ENCODE measurements at places on chromosomes 4 and X.

DNA sequence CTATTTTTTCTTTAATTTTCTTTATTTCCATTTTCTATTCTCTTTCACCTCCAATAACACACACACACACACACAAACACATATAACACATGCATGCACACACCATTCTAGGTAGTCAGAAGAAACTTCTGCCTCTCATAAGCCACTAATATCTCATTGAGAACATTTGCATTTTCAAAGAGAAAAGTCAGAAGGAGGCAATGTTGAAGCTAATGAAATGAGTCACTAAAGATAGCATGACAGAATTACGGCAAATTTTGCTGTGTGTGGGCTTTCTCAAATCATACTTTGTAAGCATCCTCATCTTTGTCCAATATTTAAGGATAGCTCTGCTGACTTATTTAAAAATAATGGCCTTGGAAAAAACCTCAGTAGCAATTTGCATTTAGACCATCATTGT is 291.3 kb downstream of the GUCY2F start:
- no peak for DNase-seq

- no peak for DNase-seq
These were observed 184.7 kb downstream of the TMA16 start for GRCh38 chr4:163679189-163679588.

- no peak for DNase-seq
These were observed 52.7 kb downstream of the COX7B2 start for GRCh38 chr4:46856333-46856732.

DNA sequence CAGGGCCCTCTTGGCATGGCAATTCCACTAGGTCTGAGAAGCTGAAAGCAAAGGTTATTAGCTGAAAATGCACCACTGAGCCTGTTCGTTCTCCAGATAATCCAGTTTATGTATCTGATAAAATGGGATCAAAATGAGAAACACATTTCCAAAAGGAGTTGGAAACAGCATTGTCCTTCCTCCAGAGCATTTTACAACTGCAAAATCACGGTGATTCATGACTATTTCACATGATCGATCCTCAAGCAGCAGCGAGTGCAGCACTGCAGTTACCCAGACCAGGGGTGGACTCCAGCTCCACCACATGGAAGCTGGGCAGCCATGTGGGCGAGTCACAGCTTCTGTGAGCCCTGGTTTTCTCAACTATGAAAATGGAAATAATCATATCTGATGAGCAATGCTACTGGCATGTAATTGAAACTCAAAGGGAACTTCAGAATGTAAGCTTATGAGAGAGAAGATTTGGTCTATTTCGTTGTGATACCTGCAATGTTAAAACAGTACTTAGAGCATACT is 78.7 kb upstream of the MSX1 start:
- DNase-seq = no peak

- DNase-seq = no peak
These were observed 93.6 kb downstream of the LNX1 start for GRCh38 chr4:53497487-53498244.

GRCh38 chr4:38894322-38894982 is 26.8 kb downstream of the FAM114A1 start:
- DNase-seq = no peak

GRCh38 chrX:6149060-6149872 is 79.4 kb downstream of the NLGN4X start:
- DNase-seq = no peak

DNA sequence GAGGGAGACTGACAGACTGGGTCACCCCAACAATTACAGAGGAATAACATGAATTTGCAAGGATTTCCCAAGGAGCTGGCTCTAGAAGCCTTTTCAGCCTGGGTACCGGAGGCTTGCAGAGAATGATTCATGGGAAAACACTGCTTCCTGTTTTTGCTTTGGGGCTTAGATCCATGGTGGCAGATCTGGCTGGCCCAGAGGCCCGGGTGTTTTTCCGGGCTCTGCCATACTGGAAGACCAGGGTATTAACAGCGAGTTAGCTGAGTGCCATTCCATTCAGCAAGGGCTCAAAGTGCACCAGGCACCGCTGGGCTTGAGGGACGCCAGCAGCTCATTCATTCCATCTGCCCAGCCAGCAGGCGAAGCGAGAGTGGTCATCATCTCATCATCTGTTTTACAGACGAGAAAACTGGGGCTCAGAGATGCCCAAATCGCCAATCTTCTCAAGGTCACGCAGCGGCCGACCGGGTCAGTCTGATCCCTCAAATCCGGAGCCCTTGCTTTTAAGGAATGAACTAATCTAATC is 1.3 kb downstream of the WDR1 start:
- no peak for DNase-seq

GRCh38 chr4:24808955-24809354 is 13.6 kb downstream of the SOD3 start:
- DNase-seq = no peak

DNA sequence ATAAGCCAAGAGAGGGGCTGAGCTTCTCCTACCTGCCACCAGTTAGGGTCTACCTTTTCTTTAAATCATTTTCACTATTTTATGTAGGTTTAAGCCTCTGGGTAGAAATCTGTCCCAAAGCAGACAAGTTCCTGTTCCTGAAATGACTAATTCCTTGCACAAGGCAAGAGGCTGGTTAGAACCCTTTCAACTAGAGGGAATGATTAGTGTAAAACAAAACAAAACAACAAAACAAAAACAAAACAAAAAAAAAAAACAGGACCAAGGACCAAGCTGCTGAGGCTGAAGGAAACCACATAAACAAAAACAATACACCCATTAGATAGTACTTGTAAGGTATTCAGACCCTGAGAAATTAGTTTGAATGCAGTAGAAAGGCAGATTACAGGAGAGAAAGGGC is 62.7 kb downstream of the MAML3 start:
- DNase-seq = no peak

GRCh38 chr4:26279446-26279845 is 41.4 kb upstream of the RBPJ start:
- DNase-seq = no peak

GRCh38 chr4:165982934-165983333 is 109.9 kb downstream of the TLL1 start:
- no peak for DNase-seq

GRCh38 chr4:183057255-183057654 is 41.8 kb upstream of the WWC2 start:
- no peak for DNase-seq

GRCh38 chrX:153499876-153500275 is 5.1 kb downstream of the BGN start:
- DNase-seq = no peak

- DNase-seq = no peak
These were observed 120.4 kb upstream of the EOLA2 start for GRCh38 chrX:150058728-150059127.

- no peak for DNase-seq
These were observed 33.2 kb downstream of the PPARGC1A start for GRCh38 chr4:23856630-23857029.

- no peak for DNase-seq
These were observed 180.2 kb downstream of the PALLD start for GRCh38 chr4:168677063-168677462.

DNA sequence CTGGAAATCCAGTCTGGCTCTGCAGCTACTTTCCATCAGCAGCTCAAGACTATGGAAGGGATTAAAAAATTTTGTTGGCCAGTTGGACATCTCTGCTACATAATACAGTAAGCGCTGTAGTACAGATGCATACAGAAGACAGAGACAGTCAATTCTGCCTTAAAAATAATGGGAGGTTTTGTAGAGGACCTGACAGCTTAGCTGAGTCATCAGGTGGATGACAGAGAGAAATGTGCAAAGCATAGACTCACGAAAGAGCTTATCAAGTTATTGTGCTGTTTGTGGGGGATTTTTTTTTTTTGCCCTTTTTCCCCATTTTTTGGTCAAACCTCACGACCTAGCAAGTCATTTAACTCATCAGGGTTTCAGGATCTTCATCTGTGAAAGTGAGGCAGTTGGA is 149.0 kb upstream of the SCML1 start:
- DNase-seq = no peak

DNA sequence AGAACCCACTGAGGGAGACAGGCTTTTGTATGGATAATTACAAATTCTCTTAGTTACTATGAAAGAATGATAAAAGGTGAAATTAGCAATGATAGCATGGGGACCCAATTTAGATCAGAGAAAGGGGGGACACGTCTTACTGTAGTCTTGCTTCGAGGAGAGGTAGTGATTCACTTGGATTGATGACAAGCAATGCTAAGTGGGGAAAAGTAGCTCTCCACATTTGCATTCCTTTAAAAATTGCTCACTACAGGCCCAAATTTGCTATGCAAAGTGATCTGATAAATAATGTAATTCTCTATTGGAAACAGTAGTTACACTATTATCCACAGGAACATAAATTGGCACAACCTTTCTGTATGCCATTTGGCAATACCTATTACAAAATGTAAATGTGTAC is 42.5 kb upstream of the MAP3K15 start:
- DNase-seq = no peak

- DNase-seq = no peak
These were observed 99.3 kb upstream of the ARMCX2 start for GRCh38 chrX:101759000-101759399.

DNA sequence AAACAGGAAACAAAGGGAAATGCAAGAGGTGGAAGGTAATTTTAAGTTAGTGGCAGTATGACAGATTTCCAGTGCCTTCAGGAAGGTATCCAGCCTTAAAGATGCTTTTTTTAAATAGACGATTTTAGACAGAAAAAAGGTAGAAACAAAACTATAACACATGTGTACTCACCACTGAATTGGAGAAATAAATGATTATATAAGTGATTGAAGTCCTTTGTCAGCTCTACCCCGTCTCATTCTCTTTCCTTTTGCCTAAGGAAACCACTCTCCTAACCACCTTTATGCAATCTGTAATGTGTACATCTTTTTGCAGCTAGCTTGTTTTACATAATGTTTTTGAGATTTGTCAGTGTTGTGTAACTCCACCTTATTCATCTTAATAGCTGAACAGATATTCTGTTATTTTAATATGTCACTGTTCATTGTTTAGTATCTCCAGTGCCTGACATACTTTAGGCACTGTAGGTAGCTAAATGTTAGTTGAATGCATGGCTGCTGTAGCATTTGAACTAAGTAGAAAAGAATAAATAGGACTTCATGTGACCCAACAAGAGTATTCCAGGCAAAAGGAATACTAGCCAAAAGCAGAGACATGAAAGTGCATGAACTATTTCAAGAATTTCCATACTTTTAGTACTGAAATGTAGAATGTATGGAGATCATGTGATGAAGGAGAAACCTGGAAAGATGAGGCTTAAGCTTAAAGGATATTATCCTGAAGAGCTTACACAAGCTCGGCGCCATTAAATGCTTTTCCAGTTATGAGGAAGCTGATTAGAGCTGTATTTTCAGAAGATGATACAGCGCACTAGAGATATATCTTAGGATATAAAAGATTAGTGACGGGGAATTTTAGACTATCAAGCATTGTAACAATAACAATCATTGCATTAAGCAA is 865 bp downstream of the FAM200B start:
- no peak for DNase-seq

DNA sequence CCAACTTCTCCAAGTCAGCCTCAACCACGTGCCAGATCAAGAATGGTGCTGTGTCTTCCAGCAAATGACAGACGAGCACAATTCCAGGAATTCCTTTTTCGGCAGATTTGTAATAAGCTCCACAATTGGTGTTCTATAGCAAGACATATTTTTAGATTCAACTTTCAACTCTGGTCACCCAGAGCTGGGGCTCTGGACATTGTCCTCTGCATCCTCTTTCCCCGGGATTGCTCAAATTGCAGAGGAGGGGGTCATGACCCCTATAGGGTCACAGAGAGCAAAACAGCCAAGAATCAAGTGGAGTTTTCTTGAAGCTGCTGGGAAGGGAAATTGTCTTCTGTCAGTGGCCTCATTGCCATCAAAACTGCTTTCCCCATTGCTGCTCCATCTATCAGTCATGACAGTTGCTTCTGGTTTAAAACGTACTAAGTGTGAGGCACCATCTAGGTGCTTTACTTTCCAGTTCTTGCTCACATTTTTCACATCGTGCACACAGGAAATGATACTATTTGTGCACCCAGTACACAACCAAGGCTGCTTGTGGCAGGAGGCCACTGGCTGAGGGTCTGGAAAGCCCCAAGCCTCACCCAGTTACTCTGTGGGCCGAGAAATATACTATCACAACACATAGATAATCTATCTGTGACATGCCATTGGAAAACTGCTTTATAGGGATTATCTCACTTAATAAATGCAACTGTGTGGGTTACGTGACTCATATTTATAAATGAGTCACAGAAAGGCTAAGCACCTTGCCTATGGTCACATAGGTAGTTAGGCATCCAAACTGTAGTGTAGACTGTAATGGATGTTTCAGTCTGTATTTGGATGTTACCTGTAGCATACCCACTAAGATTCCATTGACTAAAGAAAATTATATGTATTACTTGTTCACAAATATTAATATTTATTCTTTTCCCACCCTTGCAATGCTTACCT is 91.7 kb upstream of the PHOX2B start:
- DNase-seq = no peak

GRCh38 chrX:110086916-110087484 is 84.1 kb downstream of the TMEM164 start:
- no peak for DNase-seq

DNA sequence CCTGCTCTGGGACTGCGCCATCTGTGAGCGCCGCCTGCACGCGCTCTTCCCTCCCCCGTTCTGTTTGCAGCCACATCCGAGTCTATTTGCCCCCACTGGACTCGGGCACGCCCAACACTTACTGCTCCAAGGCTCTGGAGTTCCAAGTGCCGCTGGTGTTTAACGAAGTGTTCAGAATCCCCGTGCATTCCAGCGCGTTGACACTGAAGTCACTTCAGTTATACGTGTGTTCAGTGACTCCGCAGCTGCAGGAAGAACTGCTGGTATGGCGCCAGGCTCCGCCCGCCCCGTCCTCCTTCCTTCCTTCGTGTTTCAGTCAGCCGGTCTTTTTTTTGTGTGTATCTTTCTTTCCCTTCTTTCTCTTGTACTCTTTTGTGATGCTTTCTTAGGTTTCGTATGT is 30.7 kb upstream of the CLCN4 start:
- DNase-seq = no peak

- no peak for DNase-seq
These were observed at the start of gene DCAF12L2 for GRCh38 chrX:126165721-126166461. TSS of gene DCAF12L2 (minus strand) at chrX:126166289. CDS start at chrX:126165924, 365 bp downstream.

GRCh38 chr4:102316585-102316984 is 28.7 kb downstream of the SLC39A8 start:
- no peak for DNase-seq

Measured in stimulated activated CD4-positive, alpha-beta T cell treated with anti-CD3 and anti-CD28 coated beads, TNF-alpha, amount 100 ng/mL, for 1 hour (primary cell).